ENCODE measurements at places on chromosomes 6 and 20. TPM values are rescaled to one million over a fixed set of nuclear protein-coding genes. Genes with fewer than 3 reads are reported as not detected.

The MAP7 gene
- 3.3 TPM for total RNA-seq

The HTR1E gene
- total RNA-seq, result not detected

DNA sequence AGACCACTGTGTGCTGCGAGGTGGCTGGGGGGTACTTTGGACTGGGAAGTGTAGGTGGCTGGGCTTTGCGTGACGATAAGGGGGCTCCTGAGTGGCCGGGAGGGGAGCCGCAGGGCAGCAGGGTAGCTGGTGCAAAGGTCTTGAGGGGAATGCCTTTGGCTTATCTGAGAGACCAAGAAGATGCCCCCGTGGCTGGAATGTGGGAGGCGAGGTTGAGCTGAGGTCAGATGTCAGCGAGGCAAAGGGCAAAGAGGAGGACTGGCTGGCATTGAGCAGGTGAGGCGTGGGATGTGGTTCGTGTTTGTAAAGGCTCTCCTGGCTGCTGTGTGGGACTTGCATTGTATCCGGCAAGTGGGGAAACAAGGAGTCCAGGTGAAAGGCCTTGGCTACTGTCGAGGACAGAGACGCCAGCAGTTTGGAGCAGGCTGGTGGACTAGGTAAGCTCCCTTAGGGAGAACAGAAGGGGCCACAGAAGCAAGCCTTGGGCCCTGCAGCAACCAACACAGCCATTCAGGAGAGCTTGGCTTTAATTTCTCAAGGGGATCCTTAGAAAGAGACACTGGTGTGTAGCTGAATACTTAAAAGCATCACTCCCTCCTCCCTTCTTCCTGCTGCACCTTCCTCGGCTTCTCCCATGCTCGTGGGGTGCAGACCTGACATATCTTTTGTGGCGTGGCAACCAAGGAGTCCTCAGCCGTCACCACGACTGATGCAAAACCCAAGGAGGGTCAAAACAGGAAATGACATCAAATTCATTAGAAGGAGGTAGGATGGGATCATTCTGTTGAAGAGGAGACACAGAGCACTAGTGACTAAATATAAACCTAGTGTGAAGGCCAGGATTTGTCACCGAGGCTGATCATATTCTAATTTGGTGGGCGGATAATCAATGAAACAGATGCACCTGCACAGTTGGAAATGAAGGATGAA lies 53.5 kb upstream of the ERVFRD-1 start:
- H3K4me1 ChIP-seq, result peaks cover 12% of the 10 kb centered on the region
- no peak for DNase-seq
- H3K27ac ChIP-seq, result no peak overlapping the region
- no peak overlapping the region for H3K4me3 ChIP-seq
- no peaks in the 10 kb centered on the region for H3K36me3 ChIP-seq

DNA sequence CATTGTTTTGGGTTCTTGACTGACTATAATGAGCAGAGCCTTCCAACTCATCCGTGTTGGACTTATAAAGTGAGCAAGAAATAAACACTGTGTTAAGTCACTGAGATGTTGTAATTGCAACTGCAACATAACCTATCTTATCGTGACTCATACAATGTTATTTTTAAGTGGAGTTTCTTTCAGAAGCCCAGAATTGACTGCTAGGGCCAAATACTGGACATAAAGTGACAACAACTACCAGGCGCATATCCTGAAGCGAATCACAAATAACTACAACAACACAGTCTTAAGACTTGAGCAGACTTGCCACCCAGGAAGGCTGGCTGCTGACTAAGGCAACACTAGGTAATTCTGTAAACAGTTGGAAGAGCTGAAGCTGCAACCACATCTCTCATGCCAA lies 326.6 kb downstream of the COL12A1 start:
- no peaks in the 10 kb centered on the region for H3K4me1 ChIP-seq
- no peak overlapping the region for H3K4me3 ChIP-seq
- H3K27me3 ChIP-seq, result no peaks in the 10 kb centered on the region
- H3K36me3 ChIP-seq, result no peaks in the 10 kb centered on the region
